Stimulated activated CD4-positive, alpha-beta T cell treated with anti-CD3 and anti-CD28 coated beads, TNF-alpha, amount 100 ng/mL, for 4 hours (primary cell): ENCODE measurements at places on chromosomes 1 and 21.

GRCh38 chr1:94265906-94266305 is 28.5 kb upstream of the ARHGAP29 start:
- DNase-seq = no peak

- no peak for DNase-seq
These were observed 1.0 kb downstream of the KCNK1 start for GRCh38 chr1:233614743-233615521.

DNA sequence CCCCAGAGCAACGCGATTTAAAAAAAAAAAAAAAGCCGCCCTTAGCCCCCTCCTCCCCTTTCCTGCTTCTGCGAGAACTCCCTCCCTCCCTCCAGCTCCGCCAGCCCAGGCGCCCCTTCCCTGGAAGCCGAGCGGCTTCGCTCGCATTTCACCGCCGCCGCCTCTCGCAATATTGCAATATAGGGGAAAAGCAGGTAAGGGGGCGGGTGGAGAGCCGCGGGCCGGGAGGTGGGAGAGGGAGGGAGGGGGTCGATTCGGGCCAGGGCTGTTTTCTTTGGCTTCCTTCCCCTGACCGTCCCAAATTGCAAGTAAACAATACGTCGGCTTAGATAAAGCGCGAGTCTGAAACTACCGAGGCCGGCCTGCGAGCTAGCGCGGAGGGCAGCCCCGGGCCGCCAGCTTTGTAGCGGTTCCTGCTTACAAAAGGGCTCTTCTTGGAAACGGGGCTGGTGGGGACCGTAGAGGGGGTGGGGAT is 408 bp downstream of the LMO4 start:
- no peak for DNase-seq

- DNase-seq = no peak
These were observed 31.8 kb upstream of the KCND3 start for GRCh38 chr1:112021263-112021662.

GRCh38 chr1:159964144-159964543 is 10.1 kb upstream of the SLAMF9 start:
- DNase-seq = no peak

- DNase-seq = no peak
These were observed 31.1 kb upstream of the POFUT2 start for GRCh38 chr21:45318556-45319404.

DNA sequence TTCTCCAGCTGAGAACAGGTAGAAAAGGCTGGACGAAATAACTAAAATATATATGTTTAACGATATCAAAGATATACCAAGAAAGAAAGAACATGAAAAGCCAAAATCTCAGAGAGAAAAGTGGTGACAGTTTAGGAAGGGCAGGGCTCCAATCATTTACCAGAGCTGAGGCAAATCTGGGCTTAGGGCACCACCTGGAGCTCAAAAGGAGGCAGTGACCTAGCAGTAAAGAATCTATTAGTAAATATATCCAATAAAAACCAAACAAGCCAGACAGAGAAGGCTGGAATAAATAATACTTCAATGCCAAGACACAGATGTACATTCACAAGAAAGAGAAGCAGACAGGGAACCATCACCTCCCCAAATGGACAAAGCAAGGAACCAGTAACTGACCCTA is 43.5 kb downstream of the CHIA start:
- DNase-seq = peak; percentile 32

GRCh38 chr1:80250573-80251168 is 1244.1 kb upstream of the ADGRL4 start:
- DNase-seq = no peak

DNA sequence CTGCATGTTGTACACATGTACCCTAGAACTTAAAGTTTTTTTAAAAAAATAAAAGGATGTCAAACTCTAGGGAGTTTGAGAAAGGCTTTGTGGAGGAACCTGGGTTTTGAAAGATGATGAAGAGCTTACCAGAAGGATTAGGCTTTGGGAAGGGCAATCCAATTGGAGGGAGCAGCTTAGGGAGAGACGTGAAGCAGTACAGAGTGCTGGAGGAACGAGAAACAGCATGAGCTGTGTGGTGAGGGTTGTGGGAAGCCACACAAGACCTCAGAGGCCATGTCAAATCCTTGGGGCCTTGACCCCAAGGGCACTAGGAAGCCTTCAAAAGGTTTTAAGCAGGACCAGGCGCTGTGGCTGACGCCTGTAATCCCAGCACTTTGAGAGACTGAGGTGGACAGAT is 8.4 kb upstream of the KPNA6 start:
- DNase-seq = no peak

DNA sequence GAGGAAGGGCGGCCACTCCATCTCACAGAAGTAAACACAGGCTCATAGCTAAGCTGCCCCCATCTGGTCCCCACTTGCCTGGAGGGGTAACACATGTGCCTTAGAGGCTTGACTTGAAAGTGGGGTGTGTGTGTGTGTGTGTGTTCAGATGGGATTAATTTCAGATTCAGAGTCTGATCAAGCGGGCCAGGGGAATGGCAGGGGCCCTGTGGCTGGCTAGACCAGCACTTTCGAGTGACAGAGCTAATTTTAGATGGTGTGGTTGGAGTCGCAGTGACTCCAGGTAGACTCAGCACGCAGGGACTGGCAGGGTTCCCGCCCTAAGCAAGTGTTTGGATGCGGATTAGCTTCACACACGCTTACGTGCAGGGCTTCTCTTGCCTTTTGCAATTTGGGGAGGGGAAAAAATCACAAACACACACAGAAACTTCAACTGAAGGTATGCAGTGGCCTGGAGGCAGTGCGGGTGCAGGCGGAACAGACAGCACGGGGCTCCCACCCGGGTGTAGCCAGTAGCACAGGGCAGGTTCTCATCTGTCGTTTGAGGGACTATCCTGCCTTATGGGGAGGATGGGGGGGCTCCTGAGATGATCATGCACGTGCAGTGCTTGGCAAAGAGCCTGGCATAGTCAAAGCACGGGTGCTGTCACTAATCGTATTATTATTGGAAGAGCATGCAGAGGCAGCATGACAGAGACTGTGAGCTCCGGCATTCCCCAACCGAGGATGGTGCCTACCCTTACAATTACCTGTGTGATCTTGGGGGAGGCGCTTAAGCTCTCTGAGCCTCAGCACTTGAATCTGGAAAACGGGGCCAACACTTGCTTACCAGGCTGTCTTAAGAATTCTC is 1.3 kb downstream of the EDN2 start:
- no peak for DNase-seq

- no peak for DNase-seq
These were observed 1159.8 kb upstream of the ADGRL2 start for GRCh38 chr1:80640978-80641377.

DNA sequence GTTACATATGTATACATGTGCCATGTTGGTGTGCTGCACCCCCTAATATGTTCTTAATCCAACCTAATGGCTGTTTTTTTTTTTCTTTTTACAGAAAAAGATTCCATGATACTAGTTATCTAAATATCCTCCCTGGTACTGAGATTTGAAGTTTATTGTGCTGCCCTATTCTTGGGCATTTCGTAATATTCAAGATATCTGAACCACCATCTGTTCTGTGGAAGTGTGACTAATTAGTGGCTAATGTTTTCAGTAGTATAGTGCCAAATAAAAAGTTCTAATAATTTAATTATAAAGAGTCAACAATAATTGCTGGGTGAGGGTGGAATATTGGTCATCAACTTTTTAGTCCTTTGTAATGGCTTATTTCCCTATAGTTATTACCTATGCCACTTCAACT is 217.5 kb downstream of the GABPA start:
- DNase-seq = no peak

GRCh38 chr21:38301321-38302214 is 44.8 kb downstream of the KCNJ15 start:
- DNase-seq = no peak

DNA sequence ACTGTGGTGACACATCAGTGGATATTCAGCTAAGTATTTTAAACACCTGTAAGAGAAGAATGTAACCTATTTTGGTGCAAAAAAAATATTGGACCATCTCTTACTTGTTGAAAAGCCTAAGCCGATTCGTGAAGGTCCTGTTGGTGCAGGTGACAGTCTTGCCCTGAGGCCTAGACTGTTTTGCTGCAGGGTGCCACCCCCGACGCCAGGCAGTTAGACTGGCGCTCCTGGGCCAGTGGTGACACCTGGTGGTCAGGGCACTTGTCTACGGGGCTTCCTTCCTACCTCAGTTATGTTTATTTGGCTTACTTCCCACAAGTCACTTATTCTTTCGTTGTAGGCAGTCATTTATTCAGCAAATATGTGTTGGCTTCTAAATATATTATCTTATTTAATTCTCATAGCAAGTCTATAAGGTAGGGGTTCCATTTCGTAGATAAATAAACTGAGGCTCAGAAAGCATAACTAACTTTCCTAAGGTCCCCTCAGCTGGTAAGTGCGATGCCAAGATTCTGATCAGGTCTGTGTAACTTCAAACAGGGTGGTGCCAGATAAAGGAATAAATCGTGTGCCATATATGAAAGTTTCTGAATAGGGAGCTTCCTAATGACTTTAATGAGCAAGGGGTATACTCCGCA is 1.9 kb downstream of the EEIG2 start:
- peak; percentile 66 for DNase-seq

GRCh38 chr1:156655151-156655903 is 13.4 kb downstream of the BCAN start:
- no peak for DNase-seq

DNA sequence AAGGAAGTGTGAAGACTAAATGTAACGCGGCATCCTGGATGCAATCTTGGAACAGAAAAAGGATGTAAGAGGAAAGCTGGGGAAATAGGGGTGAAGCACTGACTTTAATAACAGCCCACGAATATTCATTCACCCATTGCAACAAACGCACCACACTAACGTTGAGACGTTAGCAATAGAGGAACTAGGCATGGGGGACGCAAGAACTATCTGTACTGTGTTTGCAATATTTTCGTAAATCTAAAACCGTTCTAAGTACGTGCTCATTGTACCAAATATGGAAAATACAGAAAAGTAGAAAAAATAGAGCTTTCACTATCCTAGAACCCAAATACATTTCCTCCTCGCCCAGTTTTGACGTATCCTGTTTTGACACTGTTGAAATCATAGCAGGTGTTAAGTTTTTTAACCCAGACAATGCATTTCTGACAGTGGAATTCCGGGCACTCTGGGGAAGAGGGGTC is 3.9 kb downstream of the LAPTM5 start:
- DNase-seq = no peak

DNA sequence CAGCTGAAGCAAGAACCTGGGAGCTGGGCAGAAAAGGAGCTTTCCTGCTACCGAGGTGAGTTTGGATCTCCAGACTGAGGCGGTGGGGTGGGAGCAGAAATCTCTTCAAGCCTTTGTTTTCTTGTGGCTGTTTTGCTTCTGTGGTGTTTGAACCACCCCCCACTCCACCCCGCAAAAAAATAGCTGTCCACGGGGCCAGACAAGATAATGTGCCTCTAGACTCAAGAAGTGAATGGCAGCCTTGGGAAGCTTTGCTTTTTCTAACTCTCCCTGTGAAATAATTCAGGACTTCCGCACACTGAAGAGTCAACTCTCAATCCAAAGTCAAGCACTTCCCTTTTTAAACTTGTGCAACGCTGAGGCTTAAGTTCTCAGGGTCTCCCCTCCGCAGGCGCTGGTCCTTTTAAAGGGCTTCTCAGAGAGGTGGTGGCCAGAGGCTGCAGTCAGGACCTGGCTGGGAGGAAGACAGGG is 159.6 kb upstream of the COA6 start:
- DNase-seq = no peak

DNA sequence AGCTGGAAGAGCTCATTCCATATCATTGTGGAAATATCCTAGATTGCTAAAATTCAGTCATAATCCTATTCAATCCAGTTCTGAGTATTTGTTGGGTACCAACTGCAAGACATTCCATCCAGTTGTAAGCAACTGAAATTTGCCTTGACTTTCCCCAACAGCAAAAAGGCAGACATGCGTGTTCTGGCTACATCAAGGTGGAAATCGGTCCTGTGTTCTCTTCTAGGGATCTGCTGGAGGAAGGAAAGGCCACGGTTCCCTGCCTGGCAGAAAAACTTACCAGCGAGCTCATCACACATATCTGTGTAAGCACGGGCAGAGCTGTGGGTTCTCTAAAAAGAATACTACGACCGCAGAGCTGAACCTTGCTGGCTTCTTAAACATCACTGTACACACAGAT is 17.5 kb downstream of the MX1 start:
- DNase-seq = no peak
